ENCODE measurements at places on chromosomes 4 and X.

DNA sequence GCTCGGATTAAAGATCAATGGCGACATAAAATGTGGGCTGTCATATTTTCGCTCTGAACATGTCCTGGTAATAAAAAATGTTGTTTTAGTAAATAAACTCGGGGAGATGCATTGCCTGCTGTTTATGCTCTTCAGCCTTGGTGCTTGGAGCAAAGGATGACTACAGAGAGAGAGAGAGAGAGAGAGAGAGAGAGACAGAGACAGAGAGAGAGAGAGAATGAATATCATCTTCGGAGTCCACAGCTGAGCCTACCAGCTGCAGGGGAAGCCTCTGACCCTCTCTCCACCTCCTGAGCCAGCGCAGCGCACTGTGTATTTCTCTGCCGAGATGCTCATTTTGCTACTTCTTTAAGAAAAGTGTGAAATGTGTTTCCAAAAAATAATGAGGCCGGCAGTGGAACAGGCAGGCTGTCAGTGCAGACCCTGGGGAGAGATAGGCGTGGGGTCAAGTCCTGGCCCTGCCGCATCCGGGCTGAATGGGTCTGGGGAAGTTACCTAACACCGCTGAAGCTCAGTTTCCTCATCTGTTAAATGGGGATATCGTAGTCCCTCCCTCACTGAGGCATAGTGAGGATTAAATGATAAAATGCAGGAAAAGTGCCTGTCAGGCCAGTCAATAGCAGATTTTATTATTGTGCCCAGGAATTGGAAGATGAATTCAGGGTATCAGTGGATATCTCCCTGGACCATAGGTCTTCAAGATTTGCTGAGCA lies 58.5 kb upstream of the LGI2 start:
- no peak for DNase-seq

DNA sequence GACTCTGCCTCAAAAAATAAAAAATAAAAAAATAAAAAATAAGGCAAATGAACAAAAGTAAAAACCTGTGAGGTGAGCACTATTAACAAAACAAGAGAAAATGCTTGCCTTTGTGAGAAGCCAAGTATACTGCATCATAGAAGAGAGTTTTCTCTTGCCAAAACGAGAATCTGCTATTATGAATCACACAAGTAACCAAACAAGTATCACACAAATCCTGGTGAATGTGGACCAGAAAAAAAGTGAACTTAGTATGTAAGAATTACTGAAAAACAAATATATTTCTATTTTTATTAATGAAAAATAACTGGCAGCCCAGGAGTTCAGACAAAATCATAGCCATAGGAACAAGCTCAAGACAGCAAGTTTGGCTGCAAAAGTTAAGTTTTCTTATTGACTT lies 193.5 kb downstream of the PDGFC start:
- no peak for DNase-seq

DNA sequence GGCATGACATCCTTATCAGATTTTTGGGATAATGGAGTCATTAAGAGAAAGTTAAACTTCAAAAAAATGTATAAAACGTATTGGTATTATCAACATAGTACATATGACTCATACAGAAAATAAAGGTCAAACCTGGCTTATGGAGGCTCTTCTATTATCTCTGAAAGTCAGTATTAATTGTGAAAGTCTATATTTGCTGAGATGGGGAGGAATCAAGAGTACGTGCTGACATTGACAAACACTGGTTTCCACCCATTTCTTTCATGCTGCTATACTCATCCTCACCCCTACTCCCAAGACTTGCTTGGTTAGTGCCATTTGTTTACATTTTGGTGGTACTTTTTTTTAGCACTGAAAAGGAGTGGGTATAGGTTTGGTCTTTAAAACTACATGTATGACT lies 30.8 kb upstream of the PLA2G12A start:
- no peak for DNase-seq

- no peak for DNase-seq
Observed at GRCh38 chr4:128355305-128355704, 67.7 kb upstream of the PGRMC2 start.

DNA sequence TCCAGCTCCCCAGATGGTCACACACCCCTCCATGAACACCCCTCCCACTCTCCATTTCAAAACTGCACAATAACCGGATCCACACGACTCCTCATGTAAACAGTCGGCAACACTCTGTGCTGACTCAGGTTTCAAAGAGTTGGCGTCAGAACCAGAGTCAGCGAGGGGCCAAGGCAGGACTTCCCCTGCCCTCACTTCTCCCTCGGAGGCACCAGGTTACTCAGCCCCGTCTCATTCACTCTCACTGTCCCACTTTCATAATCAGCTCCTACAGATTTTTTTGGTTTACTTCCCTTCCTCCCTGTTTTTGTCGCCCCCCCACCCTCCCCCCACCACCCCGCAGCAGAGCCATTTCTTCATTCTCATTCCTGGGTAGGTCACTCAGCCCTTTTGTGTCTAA lies 2.7 kb upstream of the TIMP1 start:
- no peak for DNase-seq

DNA sequence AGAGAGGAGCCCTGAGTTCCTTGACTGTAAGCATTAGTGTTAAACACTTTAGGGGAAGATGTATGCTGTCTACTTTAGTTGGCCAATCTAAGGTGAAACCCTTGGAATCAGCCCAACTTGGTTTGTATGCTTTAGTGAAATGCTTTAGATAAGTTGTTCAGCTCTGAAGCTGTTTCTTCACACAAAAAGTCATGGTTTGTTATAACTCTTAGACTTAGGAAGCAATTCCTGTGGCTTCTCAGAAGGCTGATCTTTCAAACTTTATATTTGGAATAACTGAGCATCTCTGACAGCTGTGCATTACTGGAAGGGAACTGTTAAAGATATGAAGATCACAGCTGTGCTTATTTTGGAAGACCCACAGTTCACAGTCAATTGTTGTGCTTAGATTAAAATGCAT lies 714.1 kb downstream of the FAT4 start:
- DNase-seq = no peak

DNA sequence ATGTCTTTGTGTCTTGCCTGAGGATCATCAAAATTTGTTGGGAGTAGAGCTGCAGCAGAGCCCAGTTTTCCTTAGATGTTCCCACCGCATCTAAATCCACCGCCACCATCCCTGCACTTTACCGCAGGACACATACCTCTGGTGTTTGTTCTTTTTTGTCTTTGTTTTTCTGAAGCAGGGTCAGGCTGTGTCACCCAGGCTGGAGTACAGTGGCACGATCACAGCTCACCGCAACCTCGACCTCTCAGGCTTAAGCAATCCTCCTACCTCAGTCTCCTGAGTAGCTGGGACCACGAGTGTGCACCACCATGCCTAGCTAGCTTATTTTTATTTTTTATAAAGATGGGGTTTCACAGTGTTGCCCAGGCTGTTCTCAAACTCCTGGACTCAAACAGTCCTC lies 4.6 kb downstream of the ENOPH1 start:
- no peak for DNase-seq

DNA sequence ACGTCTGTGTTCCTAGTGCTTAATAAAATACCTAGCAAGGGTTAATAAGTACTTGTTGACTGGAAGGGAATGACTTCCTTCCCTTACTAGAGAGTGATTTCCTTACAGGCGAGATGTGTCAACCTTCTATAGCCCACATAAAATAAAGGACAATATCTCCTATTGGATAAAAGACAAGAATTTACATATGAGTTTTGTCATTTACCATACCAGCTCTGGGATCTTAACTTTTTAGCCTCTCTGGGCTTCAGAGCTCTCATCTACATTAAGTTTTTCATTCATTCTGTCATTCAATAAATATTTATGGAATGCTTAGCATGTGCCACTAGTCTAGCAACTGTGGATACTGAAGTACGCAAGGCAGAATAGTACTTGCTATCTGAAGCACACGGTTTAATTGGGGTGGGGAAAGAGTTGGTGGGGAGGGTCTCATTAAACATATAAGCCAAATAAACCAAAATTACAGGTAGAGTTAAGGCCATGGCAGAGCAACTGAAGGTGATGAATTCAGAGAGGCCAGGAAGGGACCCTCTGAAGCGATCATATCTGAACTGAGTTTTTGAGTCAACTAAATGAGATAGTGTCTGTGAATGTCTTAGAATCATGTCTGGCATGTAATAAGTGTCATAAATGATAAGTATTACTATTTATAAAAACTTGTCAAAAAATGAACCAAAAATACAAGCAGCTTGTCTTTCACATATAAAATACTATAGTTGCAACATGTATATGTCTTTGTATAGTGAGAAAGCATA lies 91.6 kb upstream of the BMP2K start:
- no peak for DNase-seq

DNA sequence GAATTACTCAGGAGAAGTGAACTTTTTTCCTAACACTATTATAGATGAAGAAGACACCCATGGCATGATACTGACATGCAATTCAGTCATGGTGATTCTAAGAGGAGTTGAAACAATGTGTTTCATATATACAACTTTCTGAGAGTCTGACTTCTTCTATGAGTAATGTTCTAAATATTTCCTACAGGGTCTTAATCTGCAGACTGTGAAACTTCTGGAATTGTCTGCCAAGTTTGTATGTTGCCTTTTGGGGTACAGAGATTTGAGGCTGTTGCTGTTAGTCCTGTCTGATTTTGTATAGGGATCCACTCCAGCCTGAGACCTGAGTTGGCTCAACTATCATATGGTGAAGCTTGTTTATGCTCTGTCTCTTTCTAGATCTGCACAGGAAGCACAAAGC lies 160.6 kb upstream of the GATB start:
- DNase-seq = no peak

GRCh38 chrX:22526339-22526738 lies 253.6 kb downstream of the CBLL2 start:
- DNase-seq = no peak

DNA sequence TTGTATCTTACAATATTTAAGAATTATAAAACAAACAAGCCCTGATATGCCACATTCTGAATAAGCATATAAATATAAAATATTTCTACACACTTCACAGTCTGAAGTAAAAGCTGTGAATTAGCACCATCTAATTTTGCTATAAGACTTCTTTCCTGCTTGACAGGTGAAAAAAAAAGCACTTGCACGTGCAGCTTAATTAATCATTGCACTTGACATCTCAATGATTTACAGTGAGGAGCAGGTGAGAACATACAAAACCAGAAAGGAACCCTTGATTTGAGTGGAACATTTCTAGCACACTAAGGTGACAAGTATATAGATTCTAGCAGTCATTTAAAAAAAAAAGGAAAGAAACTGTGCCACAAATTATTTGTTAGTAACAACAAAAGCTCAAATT lies 47.9 kb downstream of the CHIC2 start:
- DNase-seq = no peak

GRCh38 chrX:96707804-96708203 lies 23.2 kb downstream of the DIAPH2 start:
- DNase-seq = no peak

GRCh38 chr4:128820671-128821070 lies 11.2 kb downstream of the JADE1 start:
- DNase-seq = no peak

DNA sequence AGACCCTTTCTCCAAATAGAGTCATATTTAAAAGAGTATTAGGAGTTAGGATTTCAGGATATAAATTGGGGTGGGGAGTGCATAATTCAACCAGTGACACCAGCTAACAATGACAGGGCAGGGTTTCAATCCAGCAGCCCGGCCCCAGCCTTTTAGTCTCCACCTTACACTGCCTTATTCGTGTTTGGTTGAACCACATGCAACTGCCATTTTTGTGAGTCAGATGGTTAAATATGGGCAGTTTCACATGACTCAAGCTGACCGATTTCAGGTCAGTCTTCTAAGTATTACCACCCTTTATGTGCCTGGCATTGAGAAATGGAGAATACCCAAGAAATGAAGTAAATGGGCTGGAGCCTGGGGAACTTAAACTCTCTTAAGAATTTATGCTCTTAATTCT lies 102.8 kb downstream of the STOX2 start:
- no peak for DNase-seq

GRCh38 chr4:83150653-83151330 lies 36.3 kb upstream of the PLAC8 start:
- DNase-seq = no peak

- DNase-seq = peak; percentile 1
Observed at GRCh38 chrX:41491267-41492004, 44.3 kb downstream of the NYX start.

- no peak for DNase-seq
Observed at GRCh38 chr4:18022572-18023050, 1.1 kb upstream of the LCORL start.

GRCh38 chr4:16056681-16057385 lies 27.0 kb downstream of the PROM1 start:
- no peak for DNase-seq

DNA sequence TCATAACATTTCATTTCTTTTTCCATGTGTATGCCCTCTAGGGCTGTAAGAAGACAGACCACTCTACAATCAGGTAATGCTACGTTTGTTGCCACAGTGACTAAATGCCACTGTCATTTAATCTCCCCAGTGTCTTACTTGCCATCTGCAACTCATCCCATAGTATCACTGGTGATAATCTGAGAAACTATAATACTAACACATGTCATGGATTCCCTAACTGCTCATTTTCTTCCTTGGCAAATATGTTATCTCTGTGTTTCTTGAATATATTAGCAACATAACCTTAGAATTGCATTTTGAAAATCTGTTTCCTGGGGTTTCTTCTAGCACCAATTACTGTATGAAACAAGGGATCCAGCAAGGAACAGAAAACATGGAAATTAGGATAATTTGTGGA lies 6.1 kb downstream of the F8A1 start:
- no peak for DNase-seq

DNA sequence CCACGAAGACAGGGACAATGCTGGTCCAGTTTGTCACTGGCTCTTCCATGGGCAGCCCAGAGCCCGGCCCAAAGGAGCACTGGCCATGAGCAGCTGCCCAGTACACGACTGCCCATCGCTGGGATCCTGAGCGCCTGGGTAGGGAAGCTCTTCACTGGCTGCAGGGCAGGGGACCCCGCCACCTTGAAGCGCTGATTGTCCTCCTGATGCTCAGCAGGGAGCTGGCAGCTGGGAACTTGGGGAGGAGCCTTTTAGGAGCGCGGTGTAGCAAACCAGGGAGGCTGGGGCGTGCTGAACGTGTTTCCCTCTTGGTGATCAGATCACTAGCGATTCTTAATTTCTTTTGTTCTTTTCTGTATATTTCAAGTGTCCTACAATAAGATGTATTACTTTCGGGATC lies 1.8 kb downstream of the L1CAM start:
- no peak for DNase-seq

GRCh38 chr4:77843628-77844027 lies 19.0 kb upstream of the MRPL1 start:
- DNase-seq = no peak

DNA sequence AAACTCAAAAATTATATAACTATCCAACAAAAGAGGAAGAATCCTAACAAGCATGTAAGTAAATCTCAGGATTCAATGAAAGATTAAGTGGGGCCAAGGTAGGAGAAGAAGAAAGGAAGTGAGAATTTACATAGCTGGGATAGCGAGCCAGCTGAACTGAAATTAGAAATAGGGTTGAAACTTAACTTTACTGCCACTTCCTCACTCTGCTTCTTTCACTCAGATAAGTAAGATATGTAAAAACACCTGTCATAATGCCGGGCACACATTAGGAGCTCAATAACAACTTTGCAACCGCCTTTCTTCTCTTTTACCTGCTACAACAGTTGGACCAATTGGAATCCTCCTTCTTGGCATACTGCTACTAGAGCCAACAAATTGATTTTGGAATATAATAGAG lies 129.4 kb downstream of the CNKSR2 start:
- no peak for DNase-seq

- DNase-seq = no peak
Observed at GRCh38 chr4:40409835-40410234, 74.7 kb downstream of the CHRNA9 start.

- DNase-seq = no peak
Observed at GRCh38 chrX:17913801-17914200, 52.7 kb upstream of the RAI2 start.

Data from anterior cingulate cortex (tissue), 58 donors.